ENCODE measurements at places on chromosomes 4 and X. TPM values are rescaled to one million over a fixed set of nuclear protein-coding genes. Genes with fewer than 3 reads are reported as not detected.

- DNase-seq, result no peak
These were observed 131.6 kb upstream of the GRID2 start for GRCh38 chr4:92172203-92172602.

The PIR gene
- 13.2 TPM for total RNA-seq

DNA sequence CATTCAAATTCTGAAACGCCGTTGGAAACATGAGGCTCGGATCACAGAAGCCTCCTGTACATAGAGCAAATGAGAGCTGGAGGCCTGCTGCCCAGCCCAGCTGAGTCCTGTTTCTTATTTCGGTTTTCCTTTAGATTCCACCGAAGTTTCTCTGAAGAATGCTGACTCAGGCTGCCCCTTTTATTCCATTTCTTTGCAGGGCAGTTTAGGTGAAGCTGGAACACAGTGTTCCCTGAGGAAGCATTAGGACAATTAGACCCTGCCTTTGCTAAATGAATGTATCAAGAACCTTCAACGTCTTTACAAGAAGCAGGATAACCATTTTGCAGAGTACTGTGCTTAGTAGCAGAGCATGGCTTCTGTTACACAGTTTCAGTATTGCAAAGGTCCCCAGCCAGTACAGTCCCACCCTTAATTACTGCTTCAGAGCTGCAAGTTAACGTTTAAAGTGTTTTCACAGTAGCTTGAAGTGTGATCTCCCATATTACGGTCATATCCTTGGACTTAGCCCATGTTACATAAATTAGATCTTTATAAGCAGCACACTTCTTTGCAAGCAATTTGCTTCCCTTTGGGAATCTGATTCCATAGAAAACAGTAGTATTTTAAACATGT is 117.0 kb downstream of the TBL1X start:
- DNase-seq, result no peak

The CNGA1 gene
- not detected for total RNA-seq

DNA sequence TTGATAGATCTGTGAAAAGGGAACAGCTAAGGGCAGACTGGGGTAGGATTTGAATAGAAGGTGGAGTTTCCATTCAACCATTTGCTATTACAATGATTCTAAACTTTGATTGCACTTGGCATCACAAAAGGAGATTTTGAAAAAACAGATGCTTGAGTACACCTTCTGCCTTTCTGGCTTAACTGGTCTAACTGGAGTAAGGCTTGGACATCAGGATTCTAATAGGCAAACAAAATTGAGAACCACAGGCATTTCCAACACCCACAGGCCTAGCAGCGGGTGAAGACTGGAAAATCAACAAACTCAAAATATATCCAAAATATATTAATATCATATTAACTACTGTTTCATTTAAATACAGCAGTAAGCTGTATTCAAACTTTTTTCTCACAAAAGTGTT is 1.9 kb upstream of the VEGFC start:
- DNase-seq, result no peak

DNA sequence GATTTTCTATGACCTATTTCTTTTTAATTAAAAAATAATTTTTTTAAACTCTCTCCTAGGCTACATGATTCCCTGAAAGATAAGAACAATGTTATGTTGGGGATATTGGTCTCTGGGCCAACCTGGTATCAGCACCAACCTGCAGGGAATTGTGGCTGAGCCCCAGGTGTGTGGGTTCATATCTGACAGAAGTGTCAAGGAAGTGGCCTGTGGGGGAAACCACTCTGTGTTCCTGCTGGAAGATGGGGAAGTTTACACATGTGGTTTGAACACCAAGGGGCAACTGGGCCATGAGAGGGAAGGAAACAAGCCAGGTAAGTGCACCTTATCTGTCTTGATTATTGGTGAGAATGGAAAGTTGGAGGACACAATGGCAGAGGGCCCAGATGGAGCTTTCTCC is 13.5 kb downstream of the HERC3 start:
- DNase-seq, result no peak

DNA sequence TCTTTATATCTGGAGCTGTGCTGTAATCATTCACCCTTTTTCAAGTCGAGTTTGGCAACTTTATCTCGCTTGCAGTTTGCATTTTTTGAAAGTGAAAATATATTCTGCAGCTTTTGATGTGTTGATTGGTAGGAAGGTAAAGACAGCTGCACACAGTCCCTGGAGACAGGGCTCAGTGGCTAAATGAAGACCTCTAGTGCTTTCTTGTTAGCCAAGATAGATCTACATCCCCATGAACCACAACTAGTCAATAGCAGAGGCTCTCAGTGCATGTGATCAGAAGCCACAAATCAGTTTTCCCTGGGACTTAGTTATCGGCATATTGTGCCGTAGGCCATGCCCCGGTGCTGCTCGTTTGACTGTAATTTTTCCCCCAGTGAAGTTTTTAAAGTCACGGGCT is 587.7 kb upstream of the PITX2 start:
- DNase-seq, result no peak

DNA sequence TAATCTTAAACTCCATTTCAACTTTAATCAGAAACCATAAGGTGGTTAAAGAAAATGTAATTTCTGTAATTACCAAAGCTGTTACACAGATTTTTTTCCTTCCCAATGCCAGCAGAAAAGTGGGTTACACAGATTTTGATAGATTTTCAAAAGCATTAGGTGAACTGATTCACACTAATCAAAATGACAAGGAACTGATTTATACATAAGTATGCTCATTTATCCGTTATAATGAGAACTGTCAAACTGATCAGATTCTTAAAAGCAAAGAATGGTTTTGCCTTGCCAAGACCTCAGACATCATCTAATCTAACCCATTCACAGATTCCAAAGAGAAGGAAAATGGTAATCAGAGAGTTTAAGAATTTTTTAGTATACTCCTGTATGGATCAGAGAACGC is 5.2 kb downstream of the UGDH start:
- no peak for DNase-seq

Measured in Right ventricle myocardium inferior (tissue), 1 donor.